ENCODE measurements at places on chromosomes 5 and 9. TPM values are rescaled to one million over a fixed set of nuclear protein-coding genes. Genes with fewer than 3 reads are reported as not detected.

CDO1 gene
- polyA plus RNA-seq = 80.3 TPM

MEGF10 gene
- polyA plus RNA-seq = 0.80 TPM

POU5F2 gene
- polyA plus RNA-seq = 0.09 TPM

NUP155 gene
- 30.6 TPM for polyA plus RNA-seq

TGFBI gene
- polyA plus RNA-seq = 124 TPM

FOXD4L5 gene
- polyA plus RNA-seq = 0.24 TPM

GRCh38 chr9:99602854-99603253, 218.8 kb upstream of the NR4A3 start:
- no peak for DNase-seq

GRCh38 chr5:153974131-153974812, 64.4 kb downstream of the FAM114A2 start:
- peak; percentile 53 for DNase-seq

- peak; percentile 64 for DNase-seq
Observed at GRCh38 chr9:69412741-69413150, 87.7 kb downstream of the ENTREP1 start.

GRCh38 chr9:96025995-96026602, 150.6 kb downstream of the ERCC6L2 start:
- no peak for DNase-seq

- no peak for DNase-seq
Observed at GRCh38 chr5:5798041-5798440, 375.6 kb downstream of the ICE1 start.

DNA sequence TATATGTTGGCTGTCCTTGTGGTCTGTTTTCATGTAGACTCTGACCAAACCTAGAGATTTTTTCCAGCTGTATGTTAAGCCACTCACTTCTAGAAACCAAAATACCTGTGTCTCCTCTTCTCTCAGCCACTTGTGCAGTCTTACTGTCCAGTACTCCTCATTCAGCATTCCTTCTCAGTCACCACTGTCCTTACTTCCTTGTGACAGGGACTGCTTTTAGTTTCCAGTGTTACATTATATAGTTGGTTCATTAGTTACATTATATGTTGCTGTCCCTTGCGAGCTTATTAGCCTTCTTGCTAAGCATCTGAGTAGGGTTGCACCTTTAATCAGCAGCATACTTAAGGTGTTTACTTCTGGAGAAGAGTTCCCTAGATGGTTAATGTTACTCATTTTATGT, 4.3 kb downstream of the ATP6V1G1 start:
- no peak for DNase-seq

DNA sequence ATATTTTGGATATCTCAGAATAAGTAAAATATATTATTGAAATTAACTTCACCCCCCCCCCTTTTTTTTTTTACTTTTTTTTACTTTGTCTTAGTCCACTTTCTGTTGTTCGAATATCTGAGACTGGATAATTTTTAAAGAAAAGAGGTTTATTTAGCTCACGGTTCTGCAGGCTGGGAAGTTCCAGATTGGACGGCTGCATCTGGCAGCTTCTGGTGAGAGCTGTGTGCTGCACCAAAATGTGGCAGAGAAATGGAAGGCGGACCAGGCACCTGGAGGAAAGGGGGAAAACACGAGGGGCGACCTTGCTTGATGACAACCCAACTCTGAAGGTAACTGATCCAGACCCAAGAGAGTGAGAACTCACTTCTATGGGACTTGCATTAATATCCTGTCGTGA, 5.6 kb upstream of the GMCL2 start:
- no peak for DNase-seq

All from left lung (tissue), 14 donors.